ENCODE measurements at places on chromosomes 13 and 19.
A peak's percentile ranks its signal among the peaks of the same experiment; 100 is the strongest.

DNA sequence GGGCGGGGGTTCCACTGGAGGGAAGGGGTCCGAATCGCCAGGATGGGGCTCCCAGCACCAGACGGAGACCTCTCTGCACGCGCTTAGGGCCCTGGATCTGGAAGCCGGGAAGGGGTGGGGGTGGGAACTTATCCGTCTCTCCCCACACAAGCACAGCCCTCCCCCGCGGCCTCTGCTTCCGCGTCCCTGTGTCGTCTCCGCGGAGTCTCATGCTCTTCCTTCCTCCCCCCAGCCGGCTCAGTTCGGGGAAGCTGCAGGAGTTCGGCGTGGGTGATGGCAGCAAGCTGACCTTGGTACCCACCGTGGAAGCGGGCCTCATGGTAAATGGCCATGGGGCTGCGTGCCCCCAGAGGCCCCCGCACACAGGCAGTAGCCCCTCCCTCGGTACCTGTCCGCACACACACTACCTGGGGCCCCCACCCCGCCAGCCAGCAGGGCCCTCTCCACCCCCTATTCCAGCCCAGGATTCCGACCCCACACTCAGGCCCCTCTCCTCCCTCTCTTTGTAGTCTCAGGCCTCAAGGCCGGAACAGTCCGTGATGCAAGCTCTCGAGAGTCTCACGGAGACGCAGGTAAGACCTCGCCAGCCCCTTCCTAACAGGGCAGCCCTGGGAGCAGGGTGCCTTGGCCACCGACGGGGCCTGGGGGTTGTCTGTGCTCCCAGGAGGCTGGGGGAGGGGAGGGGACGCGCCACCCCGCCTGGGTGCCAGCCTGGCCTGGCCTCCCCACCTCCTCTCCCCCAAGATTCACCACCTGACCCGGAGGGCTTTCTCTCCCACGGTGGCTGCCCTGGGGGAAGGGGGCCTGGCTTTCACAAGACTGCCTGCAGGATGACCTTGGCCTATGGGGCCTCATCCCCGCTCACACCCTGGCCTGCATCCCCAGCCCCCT, 3.2 kb downstream of the MIDN start:
- no peak for DNase-seq

GRCh38 chr19:46697204-46697960, 19.5 kb downstream of the PRKD2 start:
- no peak for DNase-seq

DNA sequence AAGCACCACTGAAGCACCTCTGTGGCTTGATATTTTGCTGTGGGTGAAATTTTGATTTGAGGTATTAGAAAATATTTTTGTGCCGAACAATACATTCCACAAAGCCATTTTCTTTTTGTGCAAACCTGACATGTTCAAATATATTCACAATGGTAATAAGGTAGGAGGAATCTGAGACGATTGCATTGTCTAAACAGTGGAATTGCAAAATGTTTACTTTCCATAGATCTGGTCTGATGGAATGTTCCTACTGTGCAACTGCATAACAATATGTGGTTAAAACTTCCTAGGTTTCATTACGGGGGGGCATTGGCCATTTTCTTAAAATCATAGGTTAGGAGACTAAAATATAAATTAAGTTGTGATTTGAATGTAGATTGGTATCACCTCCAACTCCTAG, 42.7 kb upstream of the AKAP11 start:
- no peak for DNase-seq

DNA sequence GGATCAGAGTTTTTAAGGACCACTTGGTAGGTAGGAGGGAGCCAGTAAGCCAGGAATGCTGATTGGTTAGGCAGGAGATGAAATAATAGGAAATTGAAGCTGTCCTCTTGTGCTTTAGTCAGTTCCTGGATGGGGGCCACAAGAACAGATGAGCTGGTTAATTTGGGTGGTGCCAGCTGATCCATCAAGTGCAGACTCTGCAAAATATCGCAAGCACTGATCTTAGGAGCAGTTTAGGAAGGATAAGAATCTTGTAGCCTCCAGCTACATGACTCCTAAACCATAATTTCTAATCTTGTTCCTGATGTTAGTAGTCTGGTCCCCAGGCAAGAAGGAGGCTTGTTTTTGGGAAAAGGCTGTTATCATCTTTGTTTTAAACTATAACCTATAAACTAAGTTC, 117.9 kb upstream of the GPR12 start:
- DNase-seq = no peak

DNA sequence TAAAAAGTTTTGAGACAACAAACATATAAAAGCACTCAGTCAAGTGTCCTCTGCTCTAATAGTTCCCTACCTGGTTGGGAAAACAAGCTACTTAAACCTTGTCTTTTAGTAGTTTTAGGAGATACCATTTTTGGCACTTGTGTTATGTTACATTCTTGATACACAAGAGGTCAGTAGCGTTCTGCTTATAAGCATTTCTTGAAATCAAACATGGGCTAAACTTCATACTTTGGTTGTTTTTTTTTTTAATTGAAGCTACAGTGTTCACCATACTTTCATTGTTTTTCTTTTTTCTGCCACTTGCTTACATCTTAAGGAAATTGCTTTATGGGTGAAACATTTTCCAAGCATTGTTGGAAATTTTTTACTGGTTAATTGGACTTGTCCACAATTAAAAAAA, 12.9 kb downstream of the NHLRC3 start:
- DNase-seq = no peak

GRCh38 chr19:32817569-32818476, 51.7 kb downstream of the SLC7A9 start:
- no peak for DNase-seq

- DNase-seq = no peak
Observed at GRCh38 chr19:35027851-35028599, 2.2 kb upstream of the SCN1B start.

DNA sequence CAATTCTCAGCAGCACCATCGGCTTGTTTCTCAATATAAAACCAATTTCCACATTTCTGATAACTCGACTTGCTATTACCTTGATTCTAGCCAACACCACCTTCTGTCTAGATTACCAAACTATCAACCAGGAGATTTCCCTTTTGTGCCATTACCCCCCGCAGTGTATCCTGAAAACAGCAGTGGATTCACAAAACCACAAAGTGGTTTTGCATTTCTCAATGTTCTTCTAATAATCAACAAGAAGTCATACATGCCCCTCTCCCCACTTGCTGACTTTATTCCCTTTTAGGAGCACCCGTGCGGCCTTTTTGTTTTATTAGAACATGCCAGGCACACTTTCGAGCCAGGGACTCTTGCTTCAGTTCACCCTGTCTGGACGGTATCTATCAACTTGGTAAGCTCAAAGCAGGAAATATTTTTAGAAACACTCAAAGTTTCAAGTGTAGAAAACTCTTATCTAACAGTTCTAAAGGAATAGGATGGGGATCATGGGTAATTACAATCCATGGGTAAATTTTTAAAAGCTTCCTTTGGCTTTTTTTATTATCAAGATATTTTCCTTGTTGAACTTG, 967.4 kb downstream of the EFNB2 start:
- DNase-seq = no peak

DNA sequence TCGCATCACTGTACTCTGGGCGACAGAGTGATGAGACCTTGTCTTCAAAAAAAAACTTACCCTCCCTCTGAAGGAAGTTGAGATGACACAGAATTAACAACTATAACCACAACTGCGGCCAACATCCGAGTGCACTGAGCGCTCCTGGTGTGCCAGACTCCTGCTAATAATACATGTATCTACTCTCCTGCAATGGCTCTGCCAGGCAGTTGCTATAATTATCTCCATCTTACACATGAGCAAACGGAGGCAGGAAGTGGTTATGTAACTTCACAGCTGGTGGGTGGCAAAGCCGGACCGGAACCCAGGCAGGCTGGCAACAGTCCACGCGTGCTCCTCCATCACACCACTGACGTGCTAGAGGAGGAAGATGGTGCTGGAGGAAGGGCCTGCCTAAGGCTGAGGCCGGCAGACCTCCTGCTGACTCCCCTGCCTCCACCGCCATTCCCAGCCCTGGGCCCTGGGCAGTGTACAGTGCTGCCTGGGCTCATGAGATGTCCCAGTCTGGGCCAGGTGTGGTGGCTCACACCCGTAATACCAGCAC, 12.6 kb downstream of the XRCC1 start:
- DNase-seq = peak; percentile 40

DNA sequence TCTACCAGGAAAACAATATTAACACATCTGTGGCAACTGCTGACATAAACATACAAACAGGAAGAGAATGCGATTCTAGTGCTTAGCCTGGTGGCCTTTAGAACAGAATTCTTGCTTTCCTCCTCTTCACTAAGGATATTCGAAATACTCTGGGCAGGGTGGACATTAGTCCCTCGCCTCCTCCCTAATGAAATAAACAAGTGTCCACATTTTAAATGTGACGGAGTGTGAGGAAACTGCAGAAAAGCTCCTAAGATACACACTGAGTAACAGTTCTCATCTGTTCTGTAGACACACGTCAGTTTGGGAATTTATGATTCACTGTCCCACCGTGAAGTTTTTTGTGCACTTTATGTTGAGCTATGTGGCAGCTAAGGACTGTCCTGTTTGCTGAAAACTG, 639 bp downstream of the STARD13 start:
- DNase-seq = no peak

GRCh38 chr19:35169221-35169995, 14.9 kb downstream of the FXYD5 start:
- DNase-seq = no peak

- no peak for DNase-seq
Observed at GRCh38 chr13:31321457-31321856, 121.7 kb downstream of the B3GLCT start.

- DNase-seq = no peak
Observed at GRCh38 chr19:4518345-4519171, at the start of gene PLIN4. TSS of gene PLIN4 (minus strand) at chr19:4518486. CDS start at chr19:4518272, 214 bp downstream.

DNA sequence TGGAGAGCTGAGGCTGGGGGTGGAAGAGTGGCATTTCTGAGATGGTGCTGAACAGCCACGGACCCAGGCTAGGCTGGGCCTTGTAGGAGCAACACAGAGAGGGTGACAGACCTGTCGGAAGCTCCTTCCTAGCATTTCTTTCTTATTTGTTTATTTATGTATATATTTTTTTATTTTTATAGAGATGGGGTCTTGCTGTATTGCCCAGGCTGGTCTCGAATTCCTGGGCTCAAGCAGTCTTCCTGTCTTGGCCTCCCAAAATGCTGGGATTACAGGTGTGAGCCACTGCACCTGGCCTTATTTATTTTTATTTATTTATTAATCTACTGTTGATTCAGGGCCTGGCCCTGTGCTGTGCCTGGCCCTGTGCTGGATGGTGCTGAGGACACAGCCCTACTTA, 6.5 kb downstream of the CIC start:
- no peak for DNase-seq

DNA sequence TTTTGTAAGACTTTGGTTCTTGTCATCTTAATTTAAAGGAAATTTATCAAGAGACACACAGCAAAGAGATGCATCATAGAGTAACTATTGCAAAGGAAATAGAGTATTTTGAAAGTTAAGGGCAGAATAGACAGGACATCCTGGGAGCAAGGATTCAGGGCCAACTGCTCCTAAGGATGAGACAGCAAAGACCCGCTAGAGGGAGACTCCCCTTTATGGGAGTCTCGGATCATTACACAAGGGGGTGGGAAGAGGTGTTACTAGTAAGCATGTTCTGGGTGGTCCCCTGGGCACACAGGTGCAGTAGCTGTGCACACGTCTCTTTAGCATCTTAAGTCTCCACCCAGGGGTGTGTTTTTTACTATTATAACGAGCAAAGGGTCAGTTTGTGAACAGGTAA, 9.6 kb downstream of the ZSCAN5C start:
- DNase-seq = no peak

DNA sequence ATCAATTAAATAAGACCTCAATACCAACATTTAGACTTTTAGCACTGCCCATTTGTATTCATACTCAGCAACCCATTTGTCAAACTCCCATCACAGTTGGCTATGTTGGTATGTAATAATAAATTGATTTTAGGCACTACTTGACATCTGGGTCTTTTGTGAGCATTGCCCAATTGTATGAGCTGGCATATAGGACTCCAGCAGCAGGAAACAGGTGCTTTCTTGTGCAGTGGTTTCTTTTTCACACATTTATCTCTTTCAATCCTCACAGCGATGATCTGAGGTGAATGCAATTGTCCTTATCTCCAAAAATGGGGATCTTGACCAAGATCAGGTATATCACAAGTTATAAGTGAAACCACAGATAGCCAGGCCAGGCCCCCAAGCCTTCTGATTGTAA, 96.9 kb upstream of the OXGR1 start:
- DNase-seq = no peak

- no peak for DNase-seq
Observed at GRCh38 chr13:98977568-98978265, at the start of gene DOCK9. TSS of gene DOCK9 (minus strand) at chr13:98978064. CDS start at chr13:98977909, 155 bp downstream.

- DNase-seq = no peak
Observed at GRCh38 chr19:12995596-12996405, 526 bp downstream of the NFIX start.

DNA sequence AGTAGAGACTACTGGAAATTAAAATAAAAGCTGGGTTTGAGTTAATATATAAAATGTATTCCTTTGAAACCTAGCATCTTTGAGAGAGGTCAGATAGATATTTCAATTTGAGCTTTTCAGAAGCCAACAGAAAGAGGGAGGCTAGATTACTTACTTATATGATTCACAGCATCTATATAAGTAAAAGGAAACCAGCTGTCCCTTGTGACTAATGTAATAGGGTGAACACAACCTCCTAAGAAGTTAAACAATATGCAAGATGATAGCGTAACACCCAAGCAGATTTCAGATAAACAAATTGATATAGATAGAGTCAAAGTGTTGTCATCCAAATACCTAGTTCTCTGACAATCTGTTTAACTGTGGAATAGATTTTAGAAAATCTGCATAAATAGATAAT, 393.5 kb upstream of the GPC6 start:
- DNase-seq = no peak

GRCh38 chr13:85853901-85854663, 54.9 kb upstream of the SLITRK6 start:
- DNase-seq = no peak

GRCh38 chr13:91270031-91270430, 77.5 kb upstream of the MIR17HG start:
- DNase-seq = no peak

Measured in stimulated activated CD4-positive, alpha-beta T cell treated with anti-CD3 and anti-CD28 coated beads, TNF-alpha, amount 100 ng/mL, for 1 hour (primary cell).